WTC11 (cell line): ENCODE measurements at places on chromosomes 2 and 18. TPM values are rescaled to one million over a fixed set of nuclear protein-coding genes. Genes with fewer than 3 reads are reported as not detected.

GRCh38 chr2:60459851-60460250 is 93.6 kb downstream of the BCL11A start:
- DNase-seq = no peak

GRCh38 chr2:237625216-237625705 is 2.1 kb upstream of the LRRFIP1 start:
- DNase-seq = no peak

GRCh38 chr2:2798337-2798736 is 467.3 kb upstream of the MYT1L start:
- no peak for DNase-seq

DNA sequence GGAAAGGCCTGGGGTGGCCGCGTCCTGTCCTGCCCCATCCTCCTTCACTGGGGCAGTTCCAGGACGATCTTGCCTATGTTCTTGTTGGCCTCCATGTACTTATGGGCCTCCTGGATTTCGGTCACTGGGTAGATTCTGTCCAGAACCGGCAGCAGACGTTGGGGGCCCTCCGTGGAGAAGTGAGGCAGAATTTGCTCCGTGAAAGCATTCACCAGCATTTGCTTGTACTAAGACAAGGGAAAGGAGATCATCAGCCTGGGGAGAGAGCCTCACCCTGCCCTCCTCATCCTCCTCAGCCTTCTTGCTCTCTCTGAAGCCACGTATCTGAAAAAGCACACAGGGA is 1.4 kb upstream of the SF3B6 start:
- no peak for DNase-seq

- DNase-seq = no peak
These were observed 4.3 kb upstream of the EDAR start for GRCh38 chr2:108993095-108993937.

The RAB6C gene
- 0.07 to 0.09 TPM (median 0.07 TPM) in 3 replicates for total RNA-seq
